ENCODE measurements at places on chromosomes 11 and 22.

GRCh38 chr11:1444823-1445422 is 41.7 kb downstream of the MOB2 start:
- no peak for DNase-seq

GRCh38 chr22:42919199-42919598 is 62.1 kb upstream of the ARFGAP3 start:
- peak; percentile 60 for DNase-seq

- DNase-seq: no peak
Observed at GRCh38 chr22:29530716-29531115, 22.8 kb downstream of the THOC5 start.

- DNase-seq: no peak
Observed at GRCh38 chr11:75465701-75466531, 32.9 kb upstream of the KLHL35 start.

GRCh38 chr22:29877620-29878019 is 5.4 kb upstream of the MTMR3 start:
- peak; percentile 64 for DNase-seq

- no peak for DNase-seq
Observed at GRCh38 chr11:64784813-64785581, 6.7 kb upstream of the SF1 start.

DNA sequence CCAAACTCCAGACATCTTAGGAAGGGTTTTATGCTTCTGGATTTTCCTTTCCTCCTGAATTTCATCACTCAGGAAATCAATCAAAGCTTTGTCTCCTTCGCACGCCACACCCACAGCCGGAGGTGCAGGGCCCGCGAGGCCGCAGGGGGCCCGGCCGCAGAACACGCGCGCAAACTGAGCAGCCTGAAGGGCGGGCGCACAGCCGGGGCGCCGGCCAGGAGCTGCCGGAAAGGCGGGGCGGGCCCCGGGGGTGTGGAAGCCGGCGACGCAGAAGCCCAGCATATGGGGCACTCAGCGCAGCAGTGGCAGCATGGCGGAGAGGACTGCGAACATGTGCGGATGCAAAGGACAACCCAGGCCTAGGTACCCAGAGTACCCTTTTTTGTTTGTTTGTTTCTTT is 33.1 kb upstream of the SPTBN2 start:
- DNase-seq: no peak

DNA sequence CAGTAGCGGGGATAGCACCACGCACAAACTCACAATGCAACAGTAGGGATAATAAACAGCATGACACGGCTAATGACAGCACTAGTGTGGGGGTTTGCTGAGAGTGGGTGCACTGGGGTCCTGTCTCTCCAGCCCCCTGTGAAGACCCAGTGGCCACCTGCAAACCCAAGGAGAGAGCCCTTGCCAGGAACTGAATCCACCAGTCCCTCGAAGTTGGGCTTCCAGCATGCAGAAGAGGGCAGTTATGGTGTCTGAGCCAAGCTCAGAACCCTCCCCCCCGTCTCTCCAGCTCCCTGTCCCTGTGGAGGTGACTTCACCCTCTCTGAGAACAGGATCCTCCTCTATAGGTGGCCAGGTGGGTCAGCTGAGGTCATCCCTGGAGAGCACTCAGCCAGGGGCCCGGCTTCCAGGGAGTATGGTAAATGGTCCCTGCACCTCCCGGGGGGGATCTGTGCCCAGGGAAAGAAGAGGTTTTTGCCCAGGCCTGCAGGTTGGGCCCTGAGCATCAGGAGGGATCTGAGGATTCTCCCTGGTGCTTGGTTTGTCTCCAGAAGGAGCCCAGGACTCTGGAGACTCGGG is 86.3 kb upstream of the PRR5 start:
- no peak for DNase-seq

DNA sequence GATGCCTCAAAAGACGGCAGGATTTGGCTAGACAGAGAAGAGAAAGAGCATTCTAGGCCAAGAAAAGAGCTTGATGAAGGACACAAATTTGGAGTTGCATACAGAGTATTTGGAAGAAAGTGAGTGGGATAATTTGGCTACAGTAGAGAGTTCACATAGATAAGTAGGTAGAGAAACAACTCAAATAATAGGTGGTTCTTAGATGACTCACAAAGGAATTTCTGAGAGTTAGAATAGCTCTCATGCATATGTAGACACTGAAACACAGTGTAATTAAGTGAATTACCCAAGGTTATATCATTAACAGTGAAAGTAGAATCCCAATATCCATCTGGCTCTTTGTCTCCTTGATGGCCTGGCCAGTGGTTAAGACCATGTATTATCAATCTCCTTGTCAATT is 228.6 kb upstream of the DDI1 start:
- DNase-seq: no peak

GRCh38 chr22:46029574-46030200 is 52.7 kb upstream of the WNT7B start:
- DNase-seq: no peak

DNA sequence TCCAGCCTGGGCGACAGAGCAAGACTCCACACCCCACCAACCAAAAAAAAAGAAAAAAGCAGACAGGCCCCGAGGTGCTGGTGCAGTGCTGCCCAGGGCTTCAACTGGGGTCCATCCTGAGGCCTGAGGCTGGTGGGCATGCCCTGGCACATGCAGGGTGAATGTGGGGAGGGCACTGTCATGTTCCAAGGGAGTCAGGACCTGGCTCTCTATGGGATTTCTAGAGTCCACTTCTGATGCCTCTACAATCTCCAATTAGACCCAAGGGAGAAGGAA is 10.1 kb downstream of the CENPM start:
- no peak for DNase-seq

DNA sequence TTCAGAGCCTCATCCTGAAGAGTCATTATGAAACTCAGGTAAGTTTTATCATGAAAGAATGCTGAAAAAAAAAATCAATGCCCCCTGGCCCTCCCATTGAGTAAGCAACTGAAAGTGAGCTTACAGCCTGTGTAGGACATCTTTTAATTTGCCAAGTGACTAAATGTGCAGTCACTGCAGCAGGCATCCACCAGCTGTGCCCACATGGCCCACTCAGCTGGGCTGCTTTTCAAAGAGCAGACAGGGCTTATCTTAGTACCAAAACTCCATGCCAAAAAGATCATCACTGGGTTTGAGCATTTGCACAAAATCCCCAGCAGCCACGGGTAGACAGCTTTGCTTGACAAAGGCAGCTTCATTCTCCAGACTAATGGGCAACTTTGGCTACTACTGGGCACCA is 709.7 kb downstream of the NTM start:
- no peak for DNase-seq

DNA sequence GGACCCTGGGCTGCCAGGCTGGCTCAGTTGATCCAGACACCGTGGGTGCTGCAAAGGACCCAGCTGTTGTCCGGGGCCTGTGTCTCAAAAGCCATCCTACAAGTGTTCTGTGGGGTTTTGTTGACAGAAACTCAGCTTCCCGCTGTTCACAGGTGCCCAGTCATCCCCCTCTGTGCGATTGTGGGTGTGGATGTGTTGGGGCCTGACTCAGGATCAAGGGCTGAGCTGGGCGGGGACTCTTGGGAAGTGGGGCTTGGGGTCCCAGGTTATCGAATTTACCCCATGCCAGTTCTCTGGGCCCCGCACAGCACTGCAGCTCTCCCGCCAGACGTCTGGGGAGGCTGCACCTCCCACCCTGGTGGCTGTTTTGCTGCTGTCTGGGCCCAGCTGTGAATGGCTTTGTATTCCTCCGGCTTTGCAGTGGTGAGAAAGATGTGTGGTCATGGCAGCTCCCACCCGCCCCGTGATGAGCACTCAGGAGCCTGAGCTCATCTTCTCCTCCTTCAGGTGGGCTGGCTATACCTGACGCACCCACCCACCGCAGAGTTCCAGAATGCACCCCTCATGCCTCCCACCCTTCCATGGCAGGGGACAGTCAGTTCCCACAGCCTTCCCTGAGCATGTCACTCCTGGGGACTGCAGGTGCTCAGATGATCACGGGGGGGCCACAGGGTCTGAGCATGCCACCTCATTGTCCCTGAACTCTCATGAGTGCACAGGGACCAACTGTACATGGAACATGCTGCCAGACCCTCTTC is 3.6 kb upstream of the AP2A2 start:
- DNase-seq: no peak

- no peak for DNase-seq
Observed at GRCh38 chr11:80188076-80188627, 747.3 kb upstream of the TENM4 start.

DNA sequence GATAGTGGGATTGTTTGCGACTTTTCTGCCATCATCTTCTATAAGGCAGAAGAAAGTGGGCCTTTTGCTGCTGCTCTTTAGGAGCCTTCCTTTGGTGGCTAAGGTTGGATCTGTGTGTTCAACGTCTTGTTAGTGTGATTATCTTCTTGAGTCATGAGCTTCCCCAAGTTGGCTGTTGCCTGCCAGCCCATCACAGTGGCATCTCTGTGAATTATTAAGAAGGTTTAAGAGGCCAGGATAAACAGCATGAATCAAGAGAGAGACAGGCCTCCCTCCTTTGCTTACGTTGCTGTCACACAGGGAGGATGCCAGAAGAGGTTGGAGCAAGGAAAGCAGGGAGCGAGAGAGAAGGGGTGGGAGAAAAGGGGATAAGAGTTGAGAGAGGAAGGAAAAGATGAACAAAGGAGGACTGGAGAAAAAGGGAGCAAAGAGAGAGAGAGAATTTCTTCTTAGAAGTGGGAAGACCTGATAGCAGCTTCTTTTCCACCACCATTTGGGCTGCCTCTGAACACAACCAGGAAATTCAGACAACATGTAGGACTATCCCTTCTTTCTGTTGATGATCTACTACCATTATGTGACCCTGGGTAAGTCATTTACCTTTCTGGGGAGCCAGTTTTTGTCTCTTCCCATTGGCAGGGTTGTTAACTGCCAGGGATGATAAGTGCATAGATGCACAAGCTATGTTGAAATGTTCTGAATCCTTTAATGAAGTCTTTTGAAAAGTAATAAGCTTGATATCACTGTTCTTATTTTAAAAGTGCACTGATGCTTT is 126.5 kb downstream of the NAV2 start:
- no peak for DNase-seq

- no peak for DNase-seq
Observed at GRCh38 chr11:44057340-44057739, 8.7 kb upstream of the ACCS start.

- DNase-seq: no peak
Observed at GRCh38 chr11:94866936-94867795, 99.0 kb downstream of the AMOTL1 start.

- DNase-seq: no peak
Observed at GRCh38 chr22:38346506-38346905, 29.3 kb upstream of the CSNK1E start.

GRCh38 chr11:121508449-121508848 is 55.7 kb upstream of the SORL1-AS1 start:
- DNase-seq: no peak

GRCh38 chr11:10375280-10375971 is 70.6 kb downstream of the ADM start:
- no peak for DNase-seq

- no peak for DNase-seq
Observed at GRCh38 chr22:17077255-17077654, 7.5 kb upstream of the IL17RA start.

GRCh38 chr11:61659413-61660196 is 20.6 kb upstream of the DAGLA start:
- DNase-seq: no peak

GRCh38 chr11:64376071-64376470 is 17.1 kb downstream of the RPS6KA4 start:
- DNase-seq: no peak

Data from suppressor macrophage treated with lipopolysaccharide for 4 hours (primary cell).